ENCODE measurements at places on chromosomes 13 and 19.

GRCh38 chr13:42075517-42075916 lies 27.1 kb downstream of the DGKH start:
- DNase-seq: no peak

DNA sequence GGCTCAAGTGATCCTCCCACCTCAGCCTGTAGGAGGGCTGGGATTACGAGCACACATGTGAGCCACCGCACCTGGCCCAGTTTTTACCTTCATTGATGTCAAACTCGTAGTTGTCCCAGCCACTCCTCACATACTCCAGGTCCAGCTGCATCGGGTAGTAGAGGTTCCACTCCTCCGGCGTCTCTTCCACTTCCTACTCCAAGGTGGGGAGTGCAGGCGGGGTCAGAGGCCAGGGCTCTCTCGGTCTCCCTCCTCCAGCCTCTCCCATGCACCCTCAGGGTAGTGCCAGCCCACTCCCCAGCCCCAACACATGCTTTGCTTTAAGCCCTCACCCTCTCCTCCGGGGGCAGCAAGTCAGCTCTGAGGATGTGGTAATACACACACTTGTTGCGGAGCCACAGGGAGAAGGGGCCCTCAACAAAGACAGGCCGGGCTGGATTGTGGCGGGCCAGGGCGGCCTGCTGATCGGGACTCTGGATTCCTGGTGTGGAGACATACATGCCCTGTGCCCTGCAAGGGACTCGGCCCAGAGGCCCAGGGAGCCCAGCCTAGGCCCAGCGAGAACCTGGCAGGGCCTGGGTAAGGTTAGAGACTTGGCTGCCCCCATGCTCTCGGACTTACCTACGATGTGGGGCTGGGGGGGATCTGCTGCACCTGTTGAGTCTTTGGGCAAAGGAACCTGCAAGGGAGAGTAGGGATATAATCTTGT lies 1.9 kb upstream of the ZNF653 start:
- DNase-seq: no peak

DNA sequence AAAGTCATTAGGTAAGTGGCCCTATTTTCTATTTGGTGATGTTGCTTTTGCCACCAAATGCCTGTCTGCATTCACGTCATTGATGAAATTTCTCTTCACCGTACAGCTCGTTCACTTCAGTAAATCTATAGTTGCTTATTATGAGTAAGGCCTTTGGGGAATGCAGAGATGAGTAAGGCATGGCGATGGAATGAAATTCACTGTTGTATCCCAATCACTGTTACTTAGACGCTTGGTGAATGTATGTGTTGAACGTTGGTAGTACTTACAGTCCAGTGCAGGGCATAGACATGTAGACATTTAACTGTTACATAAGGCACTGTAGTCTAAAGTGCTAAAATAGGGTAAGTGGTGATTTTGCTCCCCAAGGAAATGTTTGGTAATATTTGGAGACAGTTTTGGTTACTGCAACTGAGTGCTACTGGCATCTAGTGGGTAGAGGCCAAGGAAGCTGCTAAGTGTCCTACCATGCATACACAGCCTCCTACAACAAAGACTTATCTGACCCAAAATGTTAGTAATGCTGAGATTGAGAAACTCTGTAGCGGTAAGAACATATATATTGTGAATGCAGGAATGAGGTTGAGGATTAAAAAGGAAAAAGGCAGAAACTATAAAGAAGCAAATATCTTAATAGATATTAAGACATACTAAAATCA lies 5.8 kb downstream of the AKAP11 start:
- no peak for DNase-seq

GRCh38 chr19:45027371-45027770 lies 11.5 kb upstream of the CLASRP start:
- DNase-seq: no peak

- DNase-seq: no peak
Observed at GRCh38 chr19:11519138-11519537, 9.8 kb downstream of the ECSIT start.

DNA sequence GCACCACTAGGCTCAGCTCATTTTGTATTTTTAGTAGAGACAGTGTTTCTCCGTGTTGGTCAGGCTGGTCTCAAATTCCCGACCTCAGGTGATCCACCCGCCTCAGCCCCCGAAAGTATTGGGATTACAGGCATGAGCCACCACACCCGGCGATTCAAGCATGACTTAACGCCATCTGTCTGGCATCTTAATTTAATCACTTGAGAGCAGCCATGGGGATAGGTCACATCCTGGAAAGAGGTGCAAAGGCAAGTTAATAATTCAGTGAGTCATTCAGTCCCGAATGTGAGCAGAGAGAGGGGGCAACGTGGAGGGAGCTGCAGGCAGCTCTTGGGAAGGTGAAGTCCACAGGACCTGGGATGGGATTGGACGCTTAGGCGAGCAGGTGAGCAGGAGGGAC lies 31.7 kb upstream of the USP29 start:
- no peak for DNase-seq

GRCh38 chr19:532561-533363 lies 1.2 kb downstream of the CDC34 start:
- no peak for DNase-seq

GRCh38 chr13:114078461-114079451 lies 53.7 kb downstream of the RASA3 start:
- DNase-seq: no peak

GRCh38 chr19:6481541-6482342 lies at the start of gene DENND1C:
DENND1C (minus strand) TSS chr19:6481787; CDS start chr19:6481695, 92 bp downstream.
- peak; percentile 67 for DNase-seq

- no peak for DNase-seq
Observed at GRCh38 chr19:4719499-4719866, 4.2 kb downstream of the DPP9 start.

DNA sequence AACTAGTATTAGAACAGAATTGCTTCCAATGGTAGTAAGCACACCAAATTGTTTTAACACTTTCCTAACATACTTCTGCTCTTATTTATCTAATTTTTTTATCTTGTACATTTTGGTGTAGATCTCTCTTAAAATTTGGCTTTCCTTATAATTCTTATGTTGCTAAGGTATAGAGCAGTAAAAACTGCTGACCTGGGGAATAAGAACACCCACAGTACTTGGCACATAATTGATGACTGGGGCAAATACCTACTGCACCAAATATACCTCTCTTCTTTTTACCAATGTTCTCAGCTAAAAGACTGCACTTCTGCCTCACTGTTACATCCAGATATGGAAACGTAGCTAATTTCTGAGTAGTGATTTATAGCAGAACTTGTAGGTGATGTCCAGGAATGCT lies 642.2 kb downstream of the LIG4 start:
- no peak for DNase-seq

DNA sequence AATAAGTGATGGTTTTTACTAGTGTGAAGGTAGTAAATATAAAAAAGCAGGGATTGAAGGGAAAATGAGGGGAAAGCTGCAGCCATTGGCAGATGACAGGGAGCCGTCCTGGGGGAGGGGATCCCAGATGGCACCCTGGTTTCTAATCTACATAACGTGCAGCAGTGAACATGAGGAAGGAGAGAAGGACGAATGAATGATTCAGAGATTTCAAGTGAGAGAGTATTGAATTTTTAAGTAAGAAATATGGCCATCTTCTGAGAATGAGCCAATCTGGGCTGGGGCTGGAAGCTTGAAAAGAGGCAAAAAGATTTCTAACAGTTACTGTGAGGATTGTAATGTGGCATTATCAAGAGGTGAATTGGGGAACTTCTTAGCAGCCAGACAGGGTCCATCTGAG lies 414.2 kb downstream of the MYO16 start:
- DNase-seq: no peak

DNA sequence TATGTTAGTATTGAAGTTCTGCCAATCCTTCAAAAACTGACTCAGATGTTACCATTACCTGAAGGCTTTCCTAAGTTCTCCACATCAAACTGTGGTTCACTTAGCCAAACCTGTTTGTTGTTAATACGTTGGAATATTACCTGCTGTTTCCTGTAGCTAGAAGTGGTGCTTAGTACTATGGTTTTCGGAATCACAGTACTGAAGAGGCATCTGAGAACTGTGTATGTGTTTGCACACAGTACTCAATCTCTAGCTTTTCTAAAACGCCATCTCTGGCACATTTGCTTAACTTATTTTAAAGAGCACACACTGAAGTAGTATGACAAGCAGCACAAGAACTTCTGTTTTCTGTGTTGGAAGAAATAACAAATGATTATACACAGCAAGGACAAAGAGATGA lies 248.2 kb downstream of the SHISA2 start:
- no peak for DNase-seq

DNA sequence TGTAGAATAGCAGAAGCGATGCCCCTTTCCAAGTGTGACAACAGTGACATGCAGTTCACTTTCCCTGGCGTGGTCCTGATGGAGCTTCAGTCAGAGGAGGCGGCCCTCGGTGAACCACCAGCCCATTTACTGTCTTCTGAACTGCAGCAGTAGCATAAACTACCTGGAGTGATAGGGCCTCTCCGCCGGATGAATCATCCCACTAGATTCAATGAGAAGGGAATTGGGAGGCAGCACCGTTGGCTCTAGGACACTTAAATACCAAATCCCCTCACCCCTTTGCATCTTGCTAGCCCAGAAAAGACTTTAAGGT lies 112.8 kb upstream of the GPR12 start:
- no peak for DNase-seq

DNA sequence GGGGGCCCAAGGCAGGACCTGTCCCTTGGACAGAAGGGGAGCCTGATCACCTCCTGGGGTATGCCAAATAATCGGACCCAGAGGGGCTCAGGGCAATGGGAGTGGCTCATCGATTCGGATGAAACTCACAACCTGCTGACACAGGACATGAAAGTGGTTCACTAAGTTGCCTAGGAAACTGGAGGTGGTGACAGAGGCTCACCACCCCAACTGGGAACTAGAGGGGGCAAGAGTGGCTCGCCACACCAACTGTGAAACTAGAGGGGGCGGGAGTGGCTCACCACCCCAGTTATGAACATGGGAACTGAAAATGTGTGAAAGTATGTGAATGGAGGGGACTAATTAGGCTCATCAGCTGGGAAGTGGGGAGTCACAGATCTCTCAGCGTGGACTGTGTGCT lies 46.3 kb upstream of the ZNF737 start:
- DNase-seq: no peak

GRCh38 chr19:16347706-16348105 lies 23.1 kb downstream of the KLF2 start:
- no peak for DNase-seq

- no peak for DNase-seq
Observed at GRCh38 chr19:30068528-30069395, 126.7 kb downstream of the URI1 start.

DNA sequence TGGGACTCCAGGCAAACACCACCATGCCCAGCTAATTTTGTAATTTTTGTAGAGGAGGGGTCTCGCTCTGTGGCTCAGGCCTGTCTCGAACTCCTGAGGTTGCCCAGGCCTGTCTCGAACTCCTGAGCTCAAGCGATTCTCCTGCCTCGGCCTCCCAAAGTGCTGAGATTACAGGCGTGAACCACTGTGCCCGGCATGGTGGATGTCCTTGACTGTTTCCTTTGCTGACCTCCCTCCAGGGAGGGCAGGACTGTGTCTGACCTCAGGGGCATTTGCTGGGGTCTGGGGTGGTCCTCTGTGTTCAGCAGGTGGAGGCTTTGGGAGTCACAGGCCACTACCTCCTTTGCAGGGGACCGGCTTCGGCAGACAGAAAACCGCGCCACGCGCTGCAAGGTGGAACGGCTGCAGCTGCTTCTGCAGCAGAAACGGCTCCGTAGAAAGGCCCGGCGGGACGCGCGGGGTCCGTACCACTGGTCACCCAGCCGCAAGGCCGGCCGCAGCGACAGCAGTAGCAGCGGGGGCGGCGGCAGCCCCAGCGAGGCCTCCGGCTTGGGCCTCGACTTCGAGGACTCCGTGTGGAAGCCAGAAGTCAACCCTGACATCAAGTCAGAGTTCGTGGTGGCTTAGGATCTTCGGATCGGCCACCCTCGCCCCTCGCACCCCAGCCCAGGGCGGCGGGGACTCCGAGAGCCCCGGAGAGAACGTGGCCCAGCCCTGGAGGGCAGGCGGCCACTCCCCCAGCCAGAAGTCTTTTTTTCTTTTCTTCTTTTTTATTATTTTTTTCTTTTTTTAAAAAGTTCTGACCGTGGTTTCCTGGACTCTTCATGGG lies 8.5 kb downstream of the MIDN start:
- no peak for DNase-seq

DNA sequence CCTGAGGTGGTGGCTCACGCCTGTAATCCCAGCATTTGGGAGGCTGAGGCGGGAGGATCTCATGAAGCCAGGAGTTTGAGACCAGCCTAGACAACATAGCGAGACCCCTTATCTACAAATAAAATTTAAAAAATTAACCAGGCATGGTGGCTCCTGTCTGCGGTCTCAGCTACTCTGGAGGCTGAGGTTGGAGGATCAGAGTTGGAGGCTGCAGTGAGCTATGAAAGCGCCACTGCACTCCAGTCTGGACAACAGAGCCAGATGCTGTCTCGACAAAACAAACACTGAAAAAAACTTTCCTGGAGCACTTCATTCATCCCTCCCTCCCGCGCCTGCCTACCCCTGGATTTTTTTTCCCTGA lies 665 bp upstream of the ATG4D start:
- no peak for DNase-seq

- DNase-seq: no peak
Observed at GRCh38 chr13:25874064-25874737, 177.6 kb downstream of the SHISA2 start.

GRCh38 chr13:73045031-73045430 lies 13.8 kb upstream of the KLF5 start:
- DNase-seq: no peak

GRCh38 chr13:45200701-45201232 lies at the start of gene KCTD4:
KCTD4 (minus strand) TSS chr13:45201045; CDS start chr13:45194567, 6,478 bp downstream.
- no peak for DNase-seq

Data from activated B cell treated with CpG ODN at 0.5 μM for 24 hours (primary cell).